ENCODE measurements at places on chromosomes 5 and 9.

DNA sequence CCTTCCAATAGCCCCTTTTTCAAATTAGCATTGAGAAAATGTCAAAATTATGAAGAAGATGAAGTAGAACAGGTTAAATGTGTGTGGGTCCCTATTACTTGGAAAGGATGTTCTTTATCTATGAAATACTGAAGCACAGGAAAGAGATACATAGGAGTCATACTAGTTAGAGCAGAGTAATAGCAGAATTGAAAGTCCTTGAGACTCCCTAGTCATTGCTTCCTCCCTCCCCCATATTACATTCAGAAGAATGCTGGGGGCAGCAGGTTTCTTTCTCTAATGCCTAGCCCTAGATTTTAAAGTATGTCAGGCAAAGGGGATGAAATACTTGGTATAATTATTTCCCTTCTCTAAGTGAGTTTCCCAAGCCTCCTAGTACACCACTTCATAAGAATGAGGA, 4.4 kb downstream of the ZCCHC9 start:
- DNase-seq = no peak

GRCh38 chr5:113520429-113520828, 6.9 kb downstream of the YTHDC2 start:
- no peak for DNase-seq

- DNase-seq = peak; percentile 82
These were observed 40.1 kb downstream of the ALG2 start for GRCh38 chr9:99181621-99182020.

GRCh38 chr5:58043032-58043945, 416.6 kb downstream of the PLK2 start:
- no peak for DNase-seq

DNA sequence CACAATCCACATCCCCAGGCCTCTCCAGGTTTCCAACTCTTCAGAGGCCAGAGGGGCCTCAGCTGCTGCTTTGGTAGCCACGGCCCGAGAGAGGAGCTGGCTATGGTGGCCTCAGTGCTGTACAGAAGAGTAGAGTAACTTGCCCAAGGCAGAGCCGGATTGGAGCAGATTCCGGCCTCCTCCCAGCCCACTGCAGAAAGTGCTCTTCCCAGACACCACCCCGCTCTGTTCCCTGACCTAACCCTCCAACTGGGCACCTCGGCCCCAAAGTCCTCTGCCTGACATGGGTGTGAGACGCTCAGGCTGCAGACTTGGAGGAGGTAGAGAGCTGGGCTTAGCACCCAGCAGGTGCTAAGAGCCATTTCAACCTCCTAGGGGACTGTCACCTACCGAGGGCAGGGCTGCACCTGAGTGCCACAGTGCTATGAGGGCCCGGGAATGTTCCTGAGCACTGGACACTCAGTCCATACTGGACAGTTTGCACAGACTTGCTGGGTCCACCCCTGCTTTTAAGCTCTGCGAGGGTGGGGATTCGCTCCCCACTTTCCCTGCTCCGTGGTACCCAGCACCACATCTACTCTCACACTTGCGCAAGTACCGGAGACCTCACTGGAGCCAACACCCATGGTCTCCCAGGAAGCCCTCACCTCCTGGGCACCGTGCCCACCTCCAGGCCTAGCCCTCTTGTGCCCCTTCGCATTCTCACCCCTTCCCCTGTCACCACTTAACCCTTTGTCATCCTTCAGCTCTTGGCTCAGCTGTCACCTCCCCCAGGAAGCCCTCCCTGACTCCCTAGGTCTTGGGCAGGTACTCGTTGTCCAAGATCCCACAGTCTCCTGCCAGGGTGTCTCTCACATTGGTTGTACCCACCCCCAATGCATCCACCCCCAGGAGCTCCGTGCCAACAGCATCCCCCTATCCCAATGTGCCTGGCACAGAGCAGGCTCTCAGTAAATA, 49.8 kb downstream of the DBH start:
- no peak for DNase-seq

GRCh38 chr5:72134226-72134899, 27.1 kb downstream of the MAP1B start:
- no peak for DNase-seq

DNA sequence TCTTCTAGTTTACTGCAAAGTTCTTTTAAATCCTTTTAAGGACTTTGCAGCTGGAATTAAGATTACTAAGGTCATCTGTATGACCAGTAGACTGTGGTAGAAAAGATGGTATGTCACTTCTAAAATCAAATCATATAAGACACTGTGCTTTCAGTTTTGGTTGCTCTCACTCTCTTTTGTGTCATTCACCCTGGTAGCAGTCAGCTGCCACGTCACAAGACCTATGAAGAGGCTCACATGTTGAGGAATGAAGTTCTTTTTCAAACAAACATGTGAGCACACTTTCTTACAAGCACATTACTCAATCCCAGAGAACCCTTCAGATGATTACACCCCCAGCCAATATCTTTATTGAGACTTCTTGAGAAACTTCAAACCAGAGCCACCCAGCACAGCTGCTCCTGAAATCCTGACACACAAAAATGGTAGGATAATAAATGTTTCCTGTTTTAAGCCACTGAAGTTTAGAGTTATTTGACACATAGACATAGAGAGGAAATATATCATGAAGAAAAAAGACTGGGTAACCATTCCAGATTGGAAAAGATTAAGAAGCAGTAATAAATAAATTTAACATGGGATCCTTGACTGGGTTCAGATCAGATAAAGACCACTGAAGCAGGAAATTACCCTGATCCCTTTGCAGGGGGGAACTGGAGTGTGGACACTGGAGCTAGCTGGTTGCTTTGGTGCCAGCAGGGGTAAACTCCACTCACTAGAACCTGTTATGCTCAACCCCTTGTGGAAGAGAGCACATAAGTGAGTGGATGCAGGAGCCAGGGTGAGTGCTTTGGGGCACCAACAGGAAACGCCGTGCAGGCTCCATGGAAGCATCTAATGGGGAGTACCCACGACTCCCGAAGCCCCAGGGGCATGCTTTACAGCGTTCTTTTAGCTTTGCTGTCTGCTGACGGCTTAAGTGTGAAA, 64.1 kb downstream of the SLCO4C1 start:
- DNase-seq = no peak

- DNase-seq = no peak
These were observed 65.2 kb downstream of the IPO11 start for GRCh38 chr5:62477801-62478200.

DNA sequence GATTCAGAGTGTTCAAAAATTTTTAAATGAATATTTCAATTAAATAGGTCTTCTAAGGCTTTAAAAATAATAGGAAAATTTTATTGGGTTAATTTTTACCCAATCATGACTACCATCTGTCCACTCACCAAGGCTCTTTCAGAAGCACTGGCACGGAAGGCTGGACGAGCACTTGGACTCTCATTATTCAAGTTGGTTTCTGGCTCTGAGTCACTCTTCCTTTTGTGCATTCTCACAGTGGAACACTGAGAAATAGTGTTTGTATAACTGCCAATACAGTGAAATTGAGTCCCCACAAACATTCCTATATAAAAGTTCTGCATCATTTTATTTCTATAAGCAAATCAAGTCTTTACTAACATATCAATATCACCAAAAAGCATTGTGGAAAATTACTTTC, 1149.0 kb downstream of the EFNA5 start:
- no peak for DNase-seq

DNA sequence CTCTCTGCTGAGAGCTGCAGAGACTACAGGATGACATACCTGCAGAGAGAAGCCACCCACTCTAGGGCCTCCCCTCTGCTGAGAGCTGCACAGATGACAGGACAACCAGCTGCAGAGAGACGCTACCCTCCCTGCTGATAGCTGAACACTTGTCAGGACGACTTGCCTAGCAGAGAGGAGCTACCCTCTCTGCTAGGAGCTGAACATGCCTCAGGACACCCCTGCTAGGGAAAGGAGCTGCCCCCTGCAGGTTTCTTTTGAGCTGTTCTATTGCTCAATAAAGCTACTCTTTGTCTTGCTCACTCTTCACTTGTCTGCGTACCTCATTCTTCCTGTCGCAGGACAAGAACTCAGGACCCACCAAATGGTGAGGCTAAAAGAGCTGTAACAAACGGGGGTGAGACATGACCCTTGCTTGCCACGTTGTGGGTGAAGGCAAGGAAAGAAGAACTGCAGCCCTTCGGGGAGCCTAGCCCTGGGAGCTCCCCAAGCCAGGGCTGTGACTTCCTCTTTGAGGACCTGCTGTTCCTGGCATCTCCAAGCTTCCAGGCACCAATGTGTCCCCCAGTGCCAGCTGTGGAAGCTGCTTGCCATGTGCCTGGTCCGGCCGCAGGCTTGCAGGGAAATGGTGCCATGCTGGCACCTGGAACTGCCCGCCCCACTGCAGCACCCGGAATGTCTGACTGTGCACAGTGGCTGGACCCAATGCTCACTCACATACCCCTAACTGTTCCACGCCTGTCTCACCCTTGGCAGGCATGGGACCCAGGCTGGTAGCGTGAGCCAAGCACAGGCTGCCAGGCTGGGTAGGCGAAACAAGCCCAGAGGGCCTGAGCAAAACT, 5.1 kb upstream of the TESK1 start:
- no peak for DNase-seq

DNA sequence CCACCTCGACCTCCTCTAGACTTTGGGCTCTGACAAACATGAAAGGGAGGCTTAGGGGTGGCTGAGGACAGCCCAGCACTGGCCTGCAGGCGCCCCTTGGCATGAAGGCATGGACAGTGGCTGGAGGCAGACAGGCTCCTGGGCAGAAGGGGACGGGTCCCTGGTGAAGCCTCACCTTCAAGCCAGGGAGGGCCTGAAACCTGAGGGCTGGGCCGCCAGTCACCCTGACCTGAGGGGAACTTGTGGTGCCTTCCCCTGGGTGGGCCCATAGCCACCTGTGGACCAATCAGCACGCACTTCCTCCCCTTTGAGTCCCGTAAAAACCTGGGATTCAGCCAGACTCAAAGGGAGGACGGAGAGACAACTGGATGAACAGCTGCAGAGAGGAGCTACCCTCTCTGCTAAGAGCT, 90.4 kb upstream of the PUM3 start:
- DNase-seq = no peak

GRCh38 chr9:69582544-69583297, 89.5 kb downstream of the APBA1 start:
- DNase-seq = no peak

DNA sequence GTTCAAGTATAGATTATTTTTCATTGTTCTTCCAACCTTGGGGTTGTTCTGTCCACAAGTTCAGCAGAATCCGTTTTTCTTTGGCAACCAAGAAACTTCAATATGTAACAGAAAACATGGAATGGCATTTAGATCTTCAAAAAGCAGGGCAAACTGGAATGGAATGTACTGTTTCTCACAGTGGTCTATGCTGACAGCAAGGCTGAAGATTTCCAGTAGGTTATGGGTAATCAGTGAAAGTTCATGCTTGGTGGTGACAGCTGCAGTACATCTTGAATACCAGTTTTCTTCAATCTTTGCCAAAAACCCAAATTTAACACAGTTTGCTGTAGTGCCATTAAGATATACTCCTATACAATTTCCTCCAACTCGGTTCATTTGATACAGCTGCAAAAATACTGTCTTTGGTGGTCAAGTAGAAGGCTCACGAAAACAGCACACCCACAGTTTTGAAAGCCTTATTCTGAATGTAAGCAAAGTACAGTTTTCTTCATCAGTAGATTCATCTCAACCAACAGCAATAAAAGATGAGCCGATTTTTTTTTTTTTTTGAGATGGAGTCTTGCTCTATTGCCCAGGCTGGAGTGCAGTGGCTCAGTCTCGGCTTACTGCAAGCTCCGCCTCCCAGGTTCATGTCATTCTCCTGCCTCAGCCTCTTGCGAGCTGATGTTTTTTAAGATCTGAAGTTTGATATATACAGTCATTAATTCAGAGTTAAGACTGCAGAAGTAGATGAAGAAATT, 4.9 kb downstream of the TRIM52 start:
- DNase-seq = no peak

DNA sequence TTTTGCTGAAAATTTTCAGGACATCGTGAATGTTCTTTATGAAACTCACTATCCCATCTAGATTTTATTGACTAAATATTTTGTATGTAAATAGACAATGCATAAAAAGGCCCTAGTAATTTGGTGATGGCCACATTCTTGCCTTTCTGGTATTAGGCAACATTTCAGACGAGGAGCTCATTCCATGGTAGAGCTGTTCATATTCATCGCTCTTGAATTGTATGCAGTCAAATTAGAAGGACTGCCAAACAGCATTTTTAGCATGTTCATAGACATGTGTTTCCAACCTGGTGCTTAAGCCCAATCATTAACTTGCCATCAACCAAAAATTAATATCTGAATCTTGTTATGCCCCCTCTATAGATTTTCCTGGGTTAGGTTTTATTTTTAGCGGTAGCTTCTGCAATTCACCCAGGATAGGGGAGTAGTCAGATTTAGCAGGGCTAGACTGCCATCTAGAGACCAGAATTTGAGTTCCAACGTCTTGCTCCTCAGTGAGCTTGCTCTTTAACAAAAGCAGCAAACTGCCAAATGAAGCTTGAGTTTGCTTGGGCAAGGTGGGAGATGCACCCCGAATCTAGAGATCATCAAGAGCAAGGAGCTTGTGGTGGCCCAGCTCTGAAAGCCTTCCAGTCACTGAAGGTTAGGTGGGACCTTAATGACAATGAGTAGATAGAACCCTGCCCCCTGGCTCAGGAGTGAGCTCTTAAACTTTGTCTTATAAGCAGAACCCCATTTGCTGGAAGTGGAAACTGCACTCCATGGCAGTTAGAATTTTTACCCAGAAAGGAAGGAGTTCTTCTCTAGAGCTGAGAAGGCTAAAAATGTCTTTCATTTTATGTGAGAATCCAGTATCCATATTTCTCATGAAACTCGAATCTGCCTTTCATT, 456.2 kb downstream of the RASEF start:
- DNase-seq = peak; percentile 47

- peak; percentile 36 for DNase-seq
These were observed 1264.5 kb upstream of the ACO1 start for GRCh38 chr9:31119890-31120454.

GRCh38 chr5:161274951-161275350, 271.6 kb downstream of the GABRB2 start:
- DNase-seq = no peak

DNA sequence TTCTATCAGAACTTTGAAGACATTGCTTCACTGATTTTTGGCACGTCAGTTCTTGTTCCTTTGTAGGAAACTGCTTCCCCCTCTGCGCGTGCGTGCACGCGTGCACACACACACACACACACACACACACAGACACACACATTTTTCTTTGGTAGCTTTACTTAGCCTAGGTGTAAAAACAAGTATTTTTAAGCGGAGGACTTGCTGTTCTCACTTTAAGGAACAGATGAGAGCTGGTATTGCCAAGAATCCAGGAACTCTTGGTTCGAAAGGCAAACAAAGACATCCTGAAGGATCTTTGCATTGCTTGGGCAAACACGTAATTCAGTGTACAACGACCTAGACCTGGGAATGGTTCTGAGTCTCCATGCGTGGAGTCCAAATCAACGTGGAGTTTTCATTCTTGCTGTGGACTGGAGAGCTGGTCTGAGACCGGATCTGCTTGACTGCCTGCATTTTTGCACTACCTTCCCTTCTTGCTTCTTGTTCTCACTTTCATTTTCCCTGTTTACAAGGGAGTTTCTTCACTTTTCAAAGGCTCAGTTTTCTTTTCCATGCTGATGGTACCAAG, 8.2 kb downstream of the TMEM268 start:
- DNase-seq = peak; percentile 70

- DNase-seq = no peak
These were observed 129.3 kb downstream of the RXRA start for GRCh38 chr9:134455537-134455933.

- no peak for DNase-seq
These were observed 8.4 kb upstream of the ZNF354C start for GRCh38 chr5:179051784-179052183.

Data from naive B cell (primary cell).